ENCODE measurements at places on chromosomes 4 and X.

DNA sequence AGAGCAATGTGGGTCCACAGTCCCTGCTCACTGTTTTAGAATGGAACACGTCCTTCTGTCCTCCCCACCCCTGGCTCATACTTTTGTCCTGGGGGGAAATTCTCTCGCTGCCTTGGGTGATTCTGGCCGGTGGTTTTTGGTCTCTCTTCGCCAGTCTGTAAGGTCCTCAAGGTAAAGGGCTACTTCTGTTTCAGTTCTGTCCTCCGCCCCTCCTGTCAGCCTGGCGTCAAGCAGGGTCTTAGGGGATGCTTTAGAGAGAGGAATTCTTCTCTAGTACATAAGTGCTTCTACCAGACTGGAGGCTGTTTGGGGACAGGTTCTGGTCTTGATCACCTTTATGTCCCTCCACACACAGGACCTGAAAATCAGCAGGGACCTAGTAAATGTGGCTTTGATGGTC, 617 bp upstream of the MRFAP1L1 start:
- DNase-seq = no peak

DNA sequence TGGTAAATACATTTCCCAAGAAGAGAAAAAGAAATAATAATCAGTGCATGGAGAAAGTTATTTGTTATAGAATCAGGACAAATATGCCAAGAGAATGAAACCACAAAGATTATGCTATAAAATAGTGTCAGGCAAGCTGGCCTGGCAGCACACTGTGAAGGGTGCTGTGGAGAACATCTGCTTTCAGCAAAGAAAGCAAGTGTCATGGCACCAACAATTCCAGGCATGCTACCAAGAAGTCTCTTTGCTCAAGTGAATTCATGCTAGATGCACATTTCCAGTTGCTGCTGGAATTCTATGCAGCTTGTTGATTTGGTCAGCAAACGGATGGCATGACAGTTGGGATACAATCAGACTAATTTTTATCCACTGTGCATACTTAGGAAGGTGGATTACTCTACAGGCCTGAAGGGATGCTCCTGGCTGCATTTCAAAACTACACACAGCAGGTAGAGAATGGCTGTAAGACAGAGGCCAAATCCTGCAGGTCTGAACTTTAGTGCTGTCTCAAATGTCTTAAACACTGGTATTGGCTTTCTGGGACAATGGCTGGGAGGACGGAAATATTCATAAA, 154.6 kb upstream of the FAT1 start:
- no peak for DNase-seq

GRCh38 chr4:183411291-183411861, 33.1 kb upstream of the CDKN2AIP start:
- no peak for DNase-seq

DNA sequence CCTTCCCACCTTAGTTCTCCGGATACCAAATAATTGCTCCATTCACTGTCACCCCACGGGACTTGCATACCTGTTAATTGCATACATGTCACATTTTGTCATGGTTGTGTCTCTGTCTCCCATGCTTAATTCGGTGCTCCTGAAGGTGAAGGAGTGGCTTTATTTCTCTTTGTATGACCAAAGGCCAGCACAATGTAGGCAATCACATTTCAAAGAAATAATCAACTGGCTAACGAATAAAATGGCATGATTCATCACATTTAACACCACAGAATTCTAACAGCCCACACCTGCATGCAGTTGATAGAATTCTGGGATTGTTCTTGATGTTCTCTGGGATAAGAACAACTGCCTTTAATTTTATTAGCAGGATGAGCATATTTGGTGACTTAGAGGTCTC, 59.3 kb downstream of the ATXN3L start:
- no peak for DNase-seq

- DNase-seq = no peak
Observed at GRCh38 chr4:18022572-18023050, 1.1 kb upstream of the LCORL start.

DNA sequence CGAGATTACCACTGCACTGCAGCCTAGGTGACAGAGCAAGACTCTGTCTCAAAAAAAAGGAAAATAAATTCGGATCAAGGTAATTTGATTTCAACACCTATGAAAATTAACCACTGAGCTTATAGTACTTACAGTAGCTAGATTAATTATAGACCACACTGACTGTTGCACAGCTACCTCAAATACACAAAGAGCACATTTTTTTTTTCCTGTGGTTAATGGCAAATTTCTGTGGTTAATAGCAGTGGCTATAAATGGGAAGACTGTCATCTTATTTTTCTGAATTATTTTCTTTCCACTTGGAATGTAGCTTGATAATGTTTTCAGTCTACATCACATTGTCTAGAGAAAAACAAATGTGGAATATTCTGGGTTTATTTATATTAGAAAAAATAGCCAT, 1661.6 kb upstream of the PCDH7 start:
- DNase-seq = no peak

DNA sequence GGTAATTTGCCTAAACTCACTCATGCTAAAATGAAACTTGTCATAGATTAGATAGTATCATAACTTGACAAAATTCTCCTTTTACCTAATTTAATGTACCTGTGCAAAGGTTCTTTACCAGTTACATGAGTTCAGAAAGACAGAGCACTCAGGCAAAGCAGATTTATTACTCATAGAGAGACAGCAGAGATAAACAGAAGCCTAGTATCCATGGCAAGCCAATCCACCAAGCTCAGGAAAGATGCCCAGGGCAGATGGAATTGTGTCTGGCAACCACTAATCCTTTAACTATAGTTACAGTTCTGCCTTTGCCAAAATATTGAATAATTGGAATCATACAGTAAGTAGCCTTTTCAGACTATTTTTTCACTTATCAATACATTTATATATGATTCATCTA, 826.2 kb downstream of the TECRL start:
- no peak for DNase-seq

- DNase-seq = no peak
Observed at GRCh38 chr4:7824218-7824617, 115.4 kb downstream of the AFAP1 start.

DNA sequence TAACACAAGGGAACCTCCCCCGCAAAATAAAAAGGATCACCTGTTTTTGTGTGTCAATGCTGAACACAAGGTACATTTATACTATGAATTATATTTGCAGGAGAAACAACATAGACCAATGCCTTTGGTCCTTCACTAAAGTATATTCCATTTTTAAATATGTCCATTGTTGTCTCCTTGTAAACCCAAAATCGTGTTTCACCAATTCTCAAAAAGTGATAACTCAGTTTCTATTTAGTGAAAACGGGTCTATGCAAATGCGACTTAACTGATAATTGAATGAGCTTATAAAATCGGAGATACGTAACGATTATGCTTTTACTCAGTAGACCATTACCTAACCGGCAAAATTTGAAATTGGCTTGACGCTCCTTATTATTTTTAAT, 2.1 kb downstream of the BRWD3 start:
- no peak for DNase-seq

DNA sequence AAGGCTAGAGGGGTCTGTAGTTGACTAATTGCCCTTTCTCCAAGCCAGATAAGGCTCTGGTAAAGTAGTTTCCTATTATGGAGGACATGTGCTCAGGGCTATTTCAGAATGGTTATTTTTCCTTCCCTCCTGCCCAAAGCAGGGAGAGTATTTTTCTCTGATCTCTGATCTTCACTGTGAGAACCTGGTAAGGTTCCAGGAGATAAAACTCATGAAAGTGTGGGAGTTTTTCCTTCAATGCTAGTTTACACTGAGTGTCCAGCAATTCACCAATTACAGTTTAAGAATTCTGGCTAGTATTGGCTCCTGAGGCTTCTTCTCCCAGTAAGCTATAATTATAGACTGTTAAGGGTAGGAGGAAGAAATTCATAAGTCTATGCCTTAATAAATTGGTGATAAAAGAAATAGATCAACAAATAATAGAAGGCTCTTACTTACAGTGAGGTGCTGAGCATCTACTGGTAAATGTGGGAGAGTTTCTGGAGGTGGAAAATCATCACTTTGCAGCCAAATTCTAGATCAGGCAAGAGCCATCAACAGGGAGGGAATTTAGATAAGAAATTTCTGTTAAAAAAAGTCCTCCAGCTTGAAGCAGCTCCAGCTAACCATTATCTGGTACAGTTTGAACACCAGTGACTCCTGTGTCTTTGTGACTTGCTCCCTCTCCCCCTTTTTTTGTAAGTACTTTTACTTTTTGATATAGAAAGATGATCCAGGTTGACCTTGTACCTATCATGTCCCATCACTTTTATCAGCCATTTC, 30.9 kb downstream of the CASP6 start:
- DNase-seq = no peak

- no peak for DNase-seq
Observed at GRCh38 chr4:109406337-109406931, 27.2 kb upstream of the SEC24B start.

DNA sequence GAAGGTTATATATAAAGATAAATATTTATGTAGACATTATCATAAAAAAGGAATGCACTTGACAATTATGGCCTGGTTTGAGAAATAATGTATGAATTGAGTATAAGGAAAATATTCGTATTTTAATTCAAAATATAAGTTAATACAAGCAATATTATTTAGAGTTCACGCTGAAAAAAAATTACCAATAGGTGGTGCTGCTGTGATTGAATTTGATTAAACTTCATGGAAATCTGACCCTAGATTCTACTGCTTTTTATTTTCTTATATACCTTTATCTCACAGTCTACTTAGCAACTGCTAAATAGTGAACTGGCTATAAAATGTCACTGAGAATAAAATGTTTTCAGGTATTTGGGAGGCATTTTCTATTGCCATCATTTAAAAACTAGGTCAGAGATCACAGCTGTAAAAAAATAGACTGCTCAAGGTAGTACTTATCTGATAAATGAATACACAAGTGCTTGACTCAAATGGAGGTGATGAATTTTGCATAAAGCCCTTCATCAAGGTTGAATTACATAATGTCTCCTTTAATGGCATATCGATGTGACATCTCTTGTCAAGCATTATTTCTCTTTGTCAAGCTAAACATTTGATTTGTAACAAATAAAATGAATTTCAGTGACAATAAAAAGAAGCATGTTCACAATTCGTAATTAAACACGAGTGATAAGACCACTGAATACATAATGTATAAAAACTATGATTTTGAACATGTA, 1638.8 kb upstream of the PCDH7 start:
- no peak for DNase-seq

DNA sequence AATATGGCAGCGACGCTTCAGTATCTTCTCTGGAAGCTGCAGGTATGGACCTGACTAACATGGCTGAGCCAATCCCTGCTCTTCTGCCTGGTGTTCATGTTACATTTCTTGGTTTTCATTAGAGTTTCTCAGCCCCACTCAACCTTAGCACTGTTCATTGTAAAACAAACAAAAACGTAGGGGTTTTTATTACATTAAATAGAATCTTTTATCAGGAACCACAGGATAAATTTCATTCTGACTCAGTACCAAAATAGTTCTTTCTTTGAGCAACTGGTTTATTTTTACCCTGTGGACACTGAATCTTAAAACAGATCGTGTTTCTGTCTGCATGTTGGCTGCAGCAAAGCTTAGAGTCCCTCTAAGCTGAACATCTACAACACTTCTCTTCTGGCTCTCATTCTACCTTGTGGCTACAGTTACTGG, 27.1 kb downstream of the FHIP1A start:
- DNase-seq = no peak

GRCh38 chrX:9794495-9794894, 8.3 kb downstream of the SHROOM2 start:
- no peak for DNase-seq

DNA sequence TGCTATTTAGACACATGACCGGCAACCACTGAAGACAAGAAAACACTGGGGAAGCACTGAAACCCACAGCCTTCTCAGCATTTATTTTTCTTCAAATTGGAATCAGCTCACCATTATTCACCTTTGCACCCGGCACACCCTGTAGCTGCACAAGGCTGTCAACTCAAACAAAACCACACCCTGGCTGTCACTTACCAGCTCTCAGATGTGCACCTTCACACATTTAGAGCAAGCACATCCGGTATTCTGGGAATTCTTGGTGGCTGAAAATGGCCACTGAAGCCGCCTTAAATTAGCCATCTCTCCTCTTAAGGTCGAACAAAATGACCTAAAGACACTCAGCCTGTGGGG, 5.9 kb downstream of the ZFYVE28 start:
- DNase-seq = no peak

- no peak for DNase-seq
Observed at GRCh38 chr4:84678976-84679744, 96.2 kb downstream of the CDS1 start.

GRCh38 chrX:44035571-44035970, 62.4 kb upstream of the NDP start:
- DNase-seq = no peak

GRCh38 chr4:183181081-183181480, 82.0 kb downstream of the WWC2 start:
- DNase-seq = no peak

DNA sequence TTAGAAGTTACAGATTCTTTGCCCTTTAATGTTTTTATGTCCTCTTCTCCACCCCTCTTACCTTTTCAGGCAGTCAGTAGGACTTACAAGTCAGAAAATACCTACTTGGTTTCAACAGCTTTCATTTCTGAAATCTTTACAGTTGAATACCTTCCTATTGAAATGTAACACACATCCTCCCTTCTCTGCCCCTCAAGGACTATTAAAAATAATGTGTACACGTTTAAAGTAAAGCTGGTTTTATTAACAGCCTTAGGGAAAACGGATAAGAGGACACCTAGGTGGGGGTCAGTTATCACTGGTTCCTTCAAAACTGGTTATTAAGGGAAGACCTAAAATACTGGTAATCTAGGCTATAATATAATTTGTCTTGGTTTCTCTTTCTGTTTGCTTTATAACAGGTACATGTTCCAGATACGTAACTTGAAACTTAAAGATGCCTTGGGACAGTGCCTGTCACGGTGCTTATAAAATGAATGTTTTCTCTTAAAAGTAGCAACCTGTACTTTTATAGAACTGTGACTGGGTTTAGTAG, 1.8 kb downstream of the CCSER1 start:
- DNase-seq = no peak

GRCh38 chr4:6271701-6272465, 2.2 kb downstream of the WFS1 start:
- DNase-seq = no peak

GRCh38 chrX:45240301-45240700, 39.6 kb upstream of the DIPK2B start:
- DNase-seq = no peak

GRCh38 chr4:105951198-105951597, 55.9 kb downstream of the NPNT start:
- DNase-seq = no peak

DNA sequence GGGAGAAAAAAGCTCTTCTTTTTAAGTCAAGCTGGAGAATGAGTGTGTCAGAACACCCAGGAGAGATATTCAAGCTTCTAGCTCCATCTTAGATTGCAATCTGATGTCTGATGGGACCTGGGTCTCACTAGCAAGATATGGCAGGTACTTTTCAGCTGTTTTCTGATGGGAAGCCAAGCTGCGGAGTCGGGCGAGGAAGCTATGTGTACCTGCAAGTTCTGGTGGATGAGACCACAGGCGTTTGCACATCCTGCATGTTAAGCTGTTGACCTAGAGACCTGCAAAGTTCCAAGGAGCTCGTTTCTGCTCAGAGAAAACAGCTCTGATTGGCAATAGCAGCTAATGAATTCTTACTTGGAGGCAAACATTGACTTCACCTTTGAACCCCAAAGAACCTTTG, 167.3 kb upstream of the GATB start:
- DNase-seq = no peak

Measured in stimulated activated CD4-positive, alpha-beta T cell treated with anti-CD3 and anti-CD28 coated beads, Interleukin-1b, Interleukin-23, amount 100 ng/mL, for 1 hour (primary cell).